ENCODE measurements at places on chromosomes 1 and 21.

GRCh38 chr1:111756124-111756513, 418 bp downstream of the DDX20 start:
- DNase-seq, result no peak

- DNase-seq, result no peak
These were observed 9.5 kb downstream of the ERG start for GRCh38 chr21:38488640-38489270.

GRCh38 chr1:154831462-154831861, 38.6 kb downstream of the KCNN3 start:
- peak; percentile 12 for DNase-seq

- DNase-seq, result no peak
These were observed 106.0 kb upstream of the SLC44A3 start for GRCh38 chr1:94714152-94714551.

DNA sequence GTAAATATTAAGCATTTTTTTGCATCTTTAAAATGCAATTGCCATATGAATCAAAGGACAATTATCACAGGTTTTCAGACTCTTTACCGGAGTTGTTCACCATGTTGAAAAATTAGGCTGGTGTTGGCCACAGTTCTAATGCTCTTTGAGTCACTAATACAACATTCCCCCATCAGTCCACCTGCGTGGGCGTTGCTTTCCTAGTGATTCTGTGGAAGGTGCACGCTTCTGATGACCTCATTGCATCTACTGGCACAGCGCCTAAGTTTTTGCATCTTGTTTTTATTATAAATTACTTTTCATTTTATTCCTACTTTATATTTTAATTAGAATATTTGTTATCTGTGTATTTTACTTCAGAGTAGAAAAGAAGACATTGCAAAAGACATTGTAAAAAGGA, 4.7 kb upstream of the F5 start:
- DNase-seq, result no peak

DNA sequence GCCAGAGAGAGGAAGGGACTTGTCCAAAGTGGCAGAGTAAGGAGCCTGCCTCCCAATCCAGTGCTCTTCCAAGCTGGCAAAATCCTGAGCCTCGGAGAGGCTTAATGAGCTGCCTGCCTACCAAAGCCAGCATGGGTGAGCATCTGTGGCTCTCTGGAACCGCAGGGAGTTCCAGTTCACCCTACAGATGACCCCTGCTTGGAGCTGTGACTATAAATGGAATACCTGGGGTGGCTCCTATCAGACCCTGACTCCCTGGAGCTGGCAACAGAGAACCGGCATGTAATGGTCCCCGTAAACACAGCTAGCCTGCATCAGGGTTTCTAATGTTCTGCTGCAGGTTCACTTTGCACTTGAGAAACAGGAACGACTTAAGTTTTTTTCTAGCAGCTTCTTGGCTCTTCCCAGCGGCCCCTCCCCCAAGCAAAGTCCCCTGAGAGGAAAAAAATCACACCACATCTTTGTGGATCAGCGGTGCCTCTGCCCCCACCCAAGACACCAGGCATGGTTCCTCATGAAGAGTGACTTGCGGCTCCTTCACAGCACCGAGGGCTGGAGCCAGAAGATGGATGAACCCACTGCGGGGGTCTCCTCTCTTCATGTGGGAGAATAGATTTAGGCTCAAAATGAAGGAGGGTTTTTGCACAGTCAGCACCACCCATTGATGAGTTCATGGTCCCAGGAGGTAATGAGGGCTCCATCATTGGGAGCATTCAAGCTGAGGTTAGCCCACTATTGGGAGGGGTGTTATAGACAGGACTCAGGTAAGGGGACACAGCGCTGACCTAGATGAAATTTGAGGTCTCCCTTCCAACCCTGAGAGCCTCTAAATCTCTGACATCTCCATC, 79.0 kb downstream of the SYT2 start:
- DNase-seq, result no peak

GRCh38 chr21:41921021-41921420, 32.8 kb downstream of the C2CD2 start:
- no peak for DNase-seq

- no peak for DNase-seq
These were observed 264.7 kb downstream of the SPATA17 start for GRCh38 chr1:217895841-217896240.

DNA sequence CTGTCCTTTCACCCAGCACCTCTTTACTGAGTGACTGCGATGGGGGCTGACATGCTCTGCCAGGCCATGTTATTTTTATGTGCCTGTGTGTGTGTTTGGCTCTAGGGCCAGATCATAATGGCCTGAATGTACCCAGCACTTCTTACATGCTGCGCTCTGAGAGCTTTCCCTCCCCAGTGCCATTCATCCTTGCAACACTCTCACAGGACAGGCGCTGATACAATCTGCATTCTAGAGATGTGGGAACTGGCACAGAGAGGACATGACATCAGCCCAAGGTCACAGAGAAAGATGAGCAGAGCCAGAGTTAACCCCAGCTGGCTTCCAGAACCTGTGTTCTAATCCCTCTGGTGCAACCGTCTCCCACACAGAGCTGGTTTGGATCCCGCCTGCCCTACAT, 54.5 kb downstream of the ARHGEF10L start:
- no peak for DNase-seq
